Neural progenitor cell (in vitro differentiated cells): ENCODE measurements at places on chromosomes 13 and 19.

DNA sequence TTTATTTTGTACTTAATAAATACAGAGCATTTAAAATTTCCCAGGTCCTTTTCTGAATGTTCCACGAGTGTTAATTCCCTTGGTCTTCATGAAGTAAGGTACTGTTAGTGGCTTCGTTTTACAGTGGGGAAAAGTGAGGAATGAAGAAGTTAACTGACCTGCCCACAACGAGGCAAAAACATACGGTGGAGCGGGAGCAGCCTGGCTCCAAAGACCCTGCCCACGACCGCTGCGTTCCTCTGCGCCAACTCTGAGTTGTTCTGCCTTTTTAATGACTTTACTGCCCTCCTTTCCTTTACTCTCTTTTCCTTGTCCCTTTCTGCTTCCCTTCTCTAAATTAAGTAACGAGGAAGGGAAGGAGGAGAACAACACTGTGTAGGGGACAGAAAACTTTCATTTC is 392.9 kb downstream of the PCDH9 start:
- DNase-seq = no peak

DNA sequence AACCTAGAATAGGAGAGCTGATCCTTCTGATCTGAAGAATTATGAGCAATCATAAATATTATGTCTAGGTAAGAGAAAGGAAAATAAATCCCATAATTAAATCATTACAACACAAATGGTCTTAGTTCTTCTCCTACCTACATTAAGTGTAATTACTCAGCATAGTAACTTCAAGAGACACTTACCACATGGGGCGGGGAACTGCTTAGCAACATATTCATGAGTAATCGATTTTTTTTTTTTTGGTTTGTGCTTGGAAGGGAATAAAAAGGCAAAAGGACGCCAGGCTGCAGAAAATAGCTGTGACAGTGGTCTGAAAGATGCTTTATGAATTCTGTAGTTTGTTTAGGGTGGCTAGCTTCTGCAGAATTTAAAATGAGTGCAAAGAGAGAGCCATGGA is 103.3 kb upstream of the HTR2A start:
- no peak for DNase-seq

- DNase-seq = no peak
Measured at GRCh38 chr19:52742516-52742915, 7.7 kb upstream of the ZNF611 start.

DNA sequence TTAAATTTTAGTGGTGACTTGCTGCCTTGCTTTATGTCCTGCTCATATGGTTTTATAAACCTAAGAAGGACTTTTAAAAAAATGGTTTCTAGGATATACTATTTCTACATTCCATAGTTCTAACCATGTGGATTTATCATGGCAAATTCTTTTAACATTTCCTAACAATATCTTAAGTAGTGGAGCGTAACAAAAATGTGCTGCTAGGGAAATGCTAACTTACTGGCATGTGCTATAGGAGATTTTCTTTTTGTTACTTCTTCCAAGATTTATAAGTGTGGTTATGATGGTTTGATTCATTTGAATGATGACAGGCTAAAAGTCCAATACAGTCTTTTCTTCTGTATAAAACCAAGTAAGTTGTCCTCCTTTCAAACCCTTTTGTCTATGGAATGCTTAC is 713.7 kb downstream of the SLITRK1 start:
- no peak for DNase-seq

DNA sequence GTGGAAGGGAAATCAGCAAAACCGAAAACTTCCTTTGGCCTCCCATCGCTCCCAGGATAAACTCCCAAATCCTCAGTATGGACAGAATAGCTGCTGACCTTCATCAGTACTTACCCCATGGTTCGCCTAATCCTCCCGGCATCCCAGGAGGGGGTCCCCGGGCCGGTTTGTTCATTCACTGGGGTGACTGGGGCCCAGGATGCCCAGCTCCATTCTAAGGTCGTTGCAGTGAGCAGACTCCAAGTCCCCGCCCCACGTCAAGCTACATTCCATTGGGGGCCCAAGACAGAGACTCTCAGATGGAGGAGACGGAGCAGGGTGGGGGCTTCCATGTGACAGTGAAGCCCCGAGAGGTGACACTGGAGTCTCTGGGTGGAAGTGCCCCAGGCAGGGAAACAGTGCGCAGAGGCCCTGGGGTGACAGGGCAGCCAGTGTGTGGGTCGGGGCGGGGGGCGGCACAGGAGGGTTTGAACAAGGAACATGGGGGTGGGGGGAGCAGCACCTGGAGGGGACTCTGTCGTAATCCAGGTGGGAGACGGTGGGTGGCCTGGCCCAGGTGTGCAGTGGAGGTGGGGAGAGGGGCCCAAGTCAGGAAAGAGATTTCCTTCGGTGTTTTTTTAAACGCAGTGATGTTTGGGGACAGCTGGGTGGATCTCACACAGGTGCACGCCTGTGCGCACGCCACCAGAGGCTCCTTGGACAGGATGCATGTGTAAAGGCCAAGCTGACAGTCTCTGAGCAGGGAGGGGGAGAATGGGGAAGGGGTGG is 5.1 kb downstream of the SSBP4 start:
- peak; percentile 56 for DNase-seq

GRCh38 chr19:56107626-56108351 is 13.3 kb downstream of the ZNF787 start:
- DNase-seq = no peak

GRCh38 chr13:41148419-41149283 is 16.0 kb upstream of the KBTBD6 start:
- no peak for DNase-seq

- DNase-seq = no peak
Measured at GRCh38 chr13:33132644-33133440, 116.6 kb downstream of the KL start.

- DNase-seq = no peak
Measured at GRCh38 chr13:47326061-47326460, 429.2 kb upstream of the HTR2A start.

GRCh38 chr19:34468409-34468808 is 13.1 kb upstream of the WTIP start:
- DNase-seq = no peak

DNA sequence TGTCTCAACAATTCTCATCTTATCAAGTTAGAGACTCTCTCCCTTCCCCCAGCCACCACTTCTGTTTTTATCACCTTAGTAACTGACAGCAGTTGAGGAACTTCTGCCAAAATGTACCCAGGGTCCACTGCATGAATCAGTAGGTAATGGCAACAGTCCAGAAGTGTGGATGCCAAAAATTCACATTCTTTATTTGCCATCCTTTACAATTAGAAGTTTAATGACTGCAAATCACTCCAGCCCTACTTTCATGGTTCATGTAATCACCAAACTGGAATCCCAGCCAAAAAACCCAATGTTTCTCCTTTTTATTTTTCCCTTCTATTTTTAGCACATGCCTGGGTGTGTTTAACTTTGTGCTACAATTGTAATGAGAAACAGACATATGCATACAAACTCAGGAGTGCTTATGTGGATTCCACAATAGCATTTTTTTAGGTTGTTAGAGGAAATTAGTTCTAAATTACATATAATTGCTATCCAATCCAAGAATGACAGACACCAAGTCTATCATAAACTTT is 243.5 kb downstream of the RGCC start:
- DNase-seq = no peak

GRCh38 chr19:13718733-13719132 is 45.6 kb upstream of the MRI1 start:
- DNase-seq = peak; percentile 71

GRCh38 chr19:1311543-1312091 is 25.9 kb downstream of the EFNA2 start:
- peak; percentile 46 for DNase-seq

GRCh38 chr19:45515081-45515624 is 7.9 kb downstream of the VASP start:
- DNase-seq = no peak

DNA sequence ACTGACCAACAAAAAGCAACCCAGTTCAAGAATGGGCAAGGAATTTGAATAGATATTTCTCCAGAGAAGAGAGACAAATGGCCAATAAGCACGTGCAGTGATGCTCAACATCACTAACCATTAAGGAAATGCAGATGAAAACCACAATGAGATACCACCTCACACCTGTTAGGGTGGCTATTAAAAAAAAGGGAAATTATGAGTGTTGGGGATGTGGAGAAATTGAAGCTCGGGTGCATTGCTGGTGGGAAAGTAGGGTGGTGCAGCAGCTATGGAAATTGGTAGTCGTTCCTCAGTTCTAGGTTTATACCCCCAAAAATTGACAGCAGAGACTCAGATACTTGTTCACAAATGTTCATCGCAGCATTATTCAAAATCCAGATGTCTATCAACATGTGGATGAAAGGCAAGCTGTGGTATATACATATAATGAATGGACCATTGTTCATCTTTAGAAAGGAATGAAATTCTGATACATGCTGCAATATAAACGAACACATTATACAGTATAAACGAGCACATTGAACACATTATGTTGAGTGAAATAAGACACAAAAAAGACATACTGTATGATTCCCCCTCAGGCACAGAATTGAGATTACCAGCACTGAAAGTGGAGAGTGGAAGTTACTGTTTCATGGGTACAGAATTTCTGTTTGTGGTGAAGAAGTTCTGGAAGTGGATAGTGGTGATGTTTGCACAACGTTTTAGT is 927 bp downstream of the CHAMP1 start:
- DNase-seq = no peak

GRCh38 chr19:47240556-47240955 is 9.6 kb upstream of the BBC3 start:
- DNase-seq = no peak

DNA sequence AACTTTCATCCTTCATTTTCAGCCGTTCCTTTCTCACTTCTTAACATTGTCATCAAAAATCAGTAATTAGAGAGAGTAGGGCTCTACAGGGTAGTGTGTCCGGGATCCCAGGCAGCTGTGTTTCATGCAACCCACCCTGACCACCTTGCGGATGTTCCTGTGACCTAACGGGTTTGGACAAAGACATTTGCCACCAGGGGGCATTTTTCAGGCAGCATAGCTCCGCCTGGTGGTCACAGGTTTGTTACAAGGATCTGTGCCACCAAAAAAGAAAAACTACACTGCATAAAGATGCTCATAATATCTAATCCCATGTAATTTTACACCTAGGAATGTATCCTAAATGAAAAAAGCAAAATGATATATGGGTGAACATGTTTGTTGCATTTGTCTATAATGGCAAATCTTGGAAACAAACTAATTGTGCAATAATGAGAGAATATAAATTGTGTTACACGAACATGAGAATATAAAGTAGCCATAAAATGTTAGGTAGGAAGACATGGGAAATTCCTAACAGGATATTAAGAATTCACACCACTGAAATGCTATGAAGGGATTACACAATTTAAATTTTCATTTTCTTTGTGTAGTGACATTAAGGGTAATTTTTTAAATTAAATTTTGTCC is 123.0 kb downstream of the SLC7A1 start:
- peak; percentile 84 for DNase-seq

DNA sequence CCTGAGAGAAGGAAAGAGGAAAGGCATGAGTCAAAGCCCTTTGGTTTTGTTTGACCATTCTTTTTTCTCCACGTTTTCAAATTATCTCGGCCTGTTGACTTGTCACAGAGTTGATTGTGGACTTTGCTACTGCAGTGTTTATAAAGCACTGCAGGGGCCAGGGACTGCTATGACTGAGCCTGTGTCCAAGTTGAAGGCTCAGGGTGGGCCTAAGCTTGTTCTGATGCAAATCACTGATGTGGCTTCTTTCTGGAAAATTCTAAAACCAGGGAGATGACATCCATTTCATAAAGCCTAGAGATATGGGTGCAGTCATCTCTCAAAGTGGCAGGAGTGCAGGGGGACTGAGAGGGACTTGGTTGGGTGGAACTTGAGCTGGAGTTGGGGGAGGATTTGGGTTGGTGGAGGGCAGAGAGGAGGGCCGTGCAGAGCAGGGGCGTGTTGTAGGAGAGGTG is 1.2 kb upstream of the CXCL17 start:
- no peak for DNase-seq

DNA sequence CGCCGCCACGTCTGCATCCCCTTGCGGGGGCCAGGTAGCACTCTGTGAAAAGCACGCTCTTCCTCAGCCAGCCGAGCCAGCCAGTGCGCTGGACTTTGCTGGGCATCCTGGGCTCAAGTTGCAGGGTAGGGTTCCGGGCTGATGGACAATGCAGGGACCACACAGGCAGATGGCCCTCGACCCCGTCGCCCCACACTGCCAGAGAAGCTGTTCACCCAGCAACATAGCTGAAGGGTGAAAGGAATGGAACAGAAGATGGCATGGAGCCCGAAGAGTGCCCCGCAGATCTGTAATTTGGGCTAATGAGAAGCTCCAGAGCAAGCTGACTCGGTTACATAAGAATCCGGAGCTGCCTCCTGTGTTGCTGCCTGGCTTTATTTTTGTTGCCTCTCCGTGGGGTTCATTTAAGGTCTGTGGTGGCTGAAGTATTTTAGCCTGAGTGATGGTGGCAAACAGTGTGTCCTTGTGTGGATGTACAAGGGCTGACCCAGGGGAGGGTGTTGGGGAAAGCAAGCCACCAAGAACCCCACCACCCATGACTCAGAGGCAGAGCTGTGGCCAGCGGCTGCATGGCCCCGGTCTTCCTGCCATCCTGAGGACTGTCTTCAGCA is 105.8 kb downstream of the SOX1 start:
- DNase-seq = peak; percentile 26

DNA sequence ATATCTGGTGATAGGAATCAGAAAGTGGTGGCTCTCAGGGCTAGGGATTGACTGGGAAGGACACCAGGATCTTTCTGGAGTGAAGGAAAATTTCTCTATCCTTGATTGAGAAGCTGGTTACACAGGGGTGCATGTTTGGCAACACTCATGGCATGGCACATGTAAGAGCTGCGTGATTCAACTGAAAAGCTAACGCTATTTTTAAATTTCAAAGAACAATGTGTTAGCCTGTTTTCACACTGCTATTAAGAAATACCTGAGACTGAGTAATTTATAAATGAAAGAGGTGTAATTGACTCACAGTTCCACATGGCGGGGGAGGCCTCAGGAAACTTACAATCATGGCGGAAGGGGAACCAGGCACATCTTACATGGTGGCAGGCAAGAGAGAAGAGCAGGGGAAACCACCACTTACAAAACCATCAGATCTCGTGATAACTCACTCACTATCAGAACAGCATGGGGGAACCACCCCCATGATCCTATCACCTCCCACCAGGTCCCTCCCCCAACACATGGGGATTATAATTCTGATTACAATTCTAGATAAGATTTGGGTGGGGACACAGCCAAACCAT is 7.4 kb downstream of the SIGLEC8 start:
- DNase-seq = no peak

- no peak for DNase-seq
Measured at GRCh38 chr13:50593207-50593606, 250.3 kb downstream of the DLEU7 start.

DNA sequence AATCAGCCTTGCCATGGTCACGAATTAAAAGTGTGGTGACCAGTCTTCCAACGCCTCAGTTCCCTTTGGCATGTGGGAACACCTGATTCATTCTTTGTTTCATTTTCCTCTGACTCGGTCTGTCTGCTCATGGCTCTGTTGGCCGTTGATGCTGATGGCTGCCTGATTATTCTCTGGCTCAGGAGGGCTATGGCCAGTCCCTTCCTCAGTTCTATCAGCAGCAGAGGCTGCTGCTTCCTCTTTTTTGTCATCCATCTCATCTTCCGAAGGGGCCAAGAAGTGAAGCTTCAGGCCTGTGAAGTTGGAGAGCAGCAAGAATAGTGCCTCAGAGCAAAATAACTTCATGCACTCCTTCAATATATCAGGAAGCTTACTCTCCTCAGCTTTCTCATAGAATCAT is 9.5 kb upstream of the MLNR start:
- DNase-seq = no peak
